Neural progenitor cell (in vitro differentiated cells): ENCODE measurements at places on chromosomes 2 and 18. TPM values are rescaled to one million over a fixed set of nuclear protein-coding genes. Genes with fewer than 3 reads are reported as not detected.

The BBS5 gene
- 3.8 and 6.2 TPM in 2 replicates for total RNA-seq

The SLC39A10 gene
- total RNA-seq, result 179 and 253 TPM in 2 replicates

DNA sequence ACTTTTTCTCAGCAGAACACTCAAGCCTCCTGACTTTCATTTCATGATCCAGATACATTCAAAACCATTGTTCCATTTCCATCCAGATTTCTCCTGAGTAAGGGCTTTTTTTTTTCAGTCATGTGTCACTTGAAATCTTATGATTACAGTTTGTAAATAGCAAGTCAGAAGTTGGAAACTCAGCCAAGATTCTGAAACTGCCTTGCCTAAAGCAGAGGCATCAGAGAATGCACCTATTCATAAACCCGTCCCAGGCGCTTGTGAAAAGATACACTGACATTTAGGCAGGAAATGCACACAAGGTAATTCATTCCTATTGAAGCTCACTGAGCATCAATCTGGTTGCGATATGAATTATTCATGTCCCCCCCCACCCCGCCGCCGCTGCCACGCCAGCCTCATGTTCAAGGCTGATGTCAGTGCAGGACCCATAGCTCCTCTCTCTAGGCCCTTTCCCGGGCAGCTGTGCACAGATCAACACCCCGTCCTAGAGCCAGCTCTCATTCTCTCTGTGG lies 30.4 kb upstream of the MGAT4A start:
- no peak overlapping the region for H3K4me3 ChIP-seq
- DNase-seq, result no peak
- H3K27ac ChIP-seq, result no peak overlapping the region
- H3K27me3 ChIP-seq, result no peaks in the 10 kb centered on the region
- no peaks in the 10 kb centered on the region for H3K36me3 ChIP-seq

DNA sequence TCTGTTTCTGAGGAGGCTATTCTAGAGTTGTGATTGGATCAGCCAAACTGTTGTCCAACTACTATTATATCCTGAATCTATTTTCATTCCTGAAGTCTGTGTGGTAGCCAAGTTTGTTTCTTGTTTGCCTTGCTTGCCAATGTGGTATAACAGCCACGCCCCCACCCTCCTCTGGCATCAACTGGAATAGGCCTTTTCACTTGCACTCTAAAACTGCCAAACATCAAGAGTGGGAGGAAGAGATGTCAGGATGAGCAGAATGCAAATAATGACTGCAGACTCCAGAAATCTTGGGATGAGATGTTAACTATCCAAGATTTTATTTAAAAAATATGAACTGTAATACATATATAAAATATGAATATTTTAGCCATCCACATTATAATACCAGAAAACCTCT lies 246.1 kb downstream of the NRXN1 start:
- H3K27me3 ChIP-seq, result no peaks in the 10 kb centered on the region
- no peak overlapping the region for H3K4me3 ChIP-seq
- no peaks in the 10 kb centered on the region for H3K36me3 ChIP-seq
- H3K27ac ChIP-seq, result no peak overlapping the region
- no peaks in the 10 kb centered on the region for H3K4me1 ChIP-seq

DNA sequence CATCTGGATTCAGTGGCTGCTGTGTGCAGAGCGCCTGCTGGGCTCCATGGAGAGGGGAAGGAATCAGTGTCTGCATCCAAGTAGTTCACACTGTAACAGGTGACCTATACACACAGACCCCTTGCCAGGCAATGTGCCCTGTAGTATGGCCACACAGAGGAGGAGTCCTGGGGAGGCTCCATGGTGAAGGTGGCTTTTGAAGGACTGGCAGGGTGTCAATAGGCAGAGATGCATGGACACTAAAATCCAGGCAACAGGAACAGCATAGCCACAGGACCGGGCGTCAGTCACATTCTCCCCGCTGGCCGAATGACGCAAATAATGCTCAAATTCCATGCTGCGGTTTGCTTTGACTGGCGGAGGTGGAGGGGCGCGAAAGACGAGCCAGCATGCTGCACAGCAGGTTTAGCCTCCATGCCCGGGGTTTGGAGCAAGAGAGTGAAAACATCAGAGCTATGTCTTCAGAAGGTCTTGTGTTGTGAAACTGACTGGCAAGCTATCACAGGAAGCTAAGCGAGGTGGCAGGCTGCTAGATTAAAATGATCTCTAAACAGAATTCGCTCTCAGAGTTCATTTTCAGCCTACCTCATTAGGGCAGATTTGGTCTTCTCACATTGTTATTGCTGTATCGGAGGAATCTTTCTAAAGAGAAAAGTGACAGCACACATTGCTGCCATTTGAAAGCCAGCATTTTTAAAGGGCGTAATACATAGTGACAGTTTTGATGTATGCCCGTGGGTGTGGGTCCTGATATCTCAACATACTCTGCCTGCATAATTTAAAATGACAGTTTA lies 1.2 kb upstream of the CHMP1B start:
- H3K36me3 ChIP-seq, result no peaks in the 10 kb centered on the region
- no peaks in the 10 kb centered on the region for H3K27me3 ChIP-seq
- H3K4me1 ChIP-seq, result peaks cover 20% of the 10 kb centered on the region
- H3K4me3 ChIP-seq, result no peak overlapping the region
- H3K27ac ChIP-seq, result no peak overlapping the region

GRCh38 chr2:62817995-62818713 lies 112.6 kb downstream of the EHBP1 start:
- no peaks in the 10 kb centered on the region for H3K36me3 ChIP-seq
- H3K27ac ChIP-seq, result no peak overlapping the region
- H3K27me3 ChIP-seq, result no peaks in the 10 kb centered on the region
- no peak for DNase-seq

- no peak overlapping the region for H3K4me3 ChIP-seq
- no peak overlapping the region for H3K27ac ChIP-seq
- H3K36me3 ChIP-seq, result no peaks in the 10 kb centered on the region
- no peaks in the 10 kb centered on the region for H3K27me3 ChIP-seq
- H3K4me1 ChIP-seq, result no peaks in the 10 kb centered on the region
Observed at GRCh38 chr2:187349326-187349944, 98.6 kb downstream of the CALCRL start.

- peaks cover 43% of the 10 kb centered on the region for H3K4me1 ChIP-seq
- no peaks in the 10 kb centered on the region for H3K27me3 ChIP-seq
- no peak overlapping the region for H3K4me3 ChIP-seq
- H3K36me3 ChIP-seq, result no peaks in the 10 kb centered on the region
- no peak overlapping the region for H3K27ac ChIP-seq
Observed at GRCh38 chr2:170340693-170341068, 162.7 kb downstream of the MYO3B start.

DNA sequence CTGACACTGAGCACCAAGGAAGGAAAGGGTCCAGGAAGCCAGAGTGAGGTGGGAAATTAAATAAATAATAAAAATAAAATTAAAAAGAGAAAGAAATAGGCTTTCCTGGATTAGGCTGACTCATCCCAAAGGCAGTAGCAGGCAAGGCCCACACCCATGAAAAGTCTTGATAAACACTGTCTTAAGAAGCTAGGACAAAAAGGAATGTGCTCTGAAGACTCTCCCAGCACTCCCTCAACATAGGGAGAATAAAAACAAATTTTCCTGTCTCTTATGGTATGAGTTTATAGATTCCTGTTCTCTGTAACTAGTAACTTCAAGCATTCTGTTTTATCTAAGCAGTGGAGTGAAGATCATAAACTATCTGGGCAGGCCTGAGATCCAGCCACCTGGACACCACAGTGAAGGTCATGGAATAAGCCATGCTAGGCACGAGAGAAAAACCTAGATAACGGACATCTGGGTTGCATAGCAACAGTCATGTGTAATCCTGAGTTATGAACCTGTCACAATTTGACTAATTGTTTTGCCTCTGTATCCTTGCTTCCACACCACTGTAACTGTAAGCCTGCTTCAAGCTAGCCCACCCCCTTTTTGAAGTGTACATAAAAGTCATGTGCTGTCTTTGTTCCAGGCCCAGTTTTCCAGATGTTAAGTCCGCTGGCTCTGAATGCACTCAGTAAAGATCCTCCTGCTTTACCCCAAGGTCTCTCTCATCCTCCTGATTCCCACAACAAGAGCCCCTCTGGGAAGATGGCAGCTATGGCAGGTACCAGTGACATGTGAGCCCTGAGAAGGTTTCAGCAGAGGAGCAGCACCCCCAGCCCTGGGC lies 107.8 kb downstream of the NDUFA10 start:
- no peak for DNase-seq
- H3K27ac ChIP-seq, result no peak overlapping the region
- no peaks in the 10 kb centered on the region for H3K27me3 ChIP-seq
- H3K4me3 ChIP-seq, result no peak overlapping the region
- H3K4me1 ChIP-seq, result no peaks in the 10 kb centered on the region

DNA sequence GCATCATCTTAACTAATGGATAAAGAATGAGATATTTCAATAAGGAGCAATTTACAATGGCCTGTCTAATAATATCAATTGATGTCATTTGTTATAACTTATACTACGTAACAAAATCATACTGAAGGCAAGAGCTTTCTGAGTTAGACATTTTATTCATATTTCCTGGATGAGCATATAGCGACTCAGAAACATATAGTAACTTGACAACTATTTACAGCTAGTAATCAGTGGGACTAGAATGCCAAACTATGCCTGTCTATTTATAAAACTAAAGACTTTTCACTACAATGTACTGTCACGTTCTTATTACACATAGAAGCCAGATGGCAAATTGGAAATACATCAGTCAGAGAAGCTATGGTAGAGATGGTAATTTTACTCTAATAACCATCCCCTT lies 766.2 kb upstream of the TMEFF2 start:
- no peaks in the 10 kb centered on the region for H3K36me3 ChIP-seq
- H3K4me3 ChIP-seq, result no peak overlapping the region
- DNase-seq, result no peak
- H3K27me3 ChIP-seq, result no peaks in the 10 kb centered on the region
- no peak overlapping the region for H3K27ac ChIP-seq
- H3K4me1 ChIP-seq, result no peaks in the 10 kb centered on the region

- no peak for DNase-seq
- H3K36me3 ChIP-seq, result no peaks in the 10 kb centered on the region
- H3K4me1 ChIP-seq, result peaks cover 3% of the 10 kb centered on the region
- no peaks in the 10 kb centered on the region for H3K27me3 ChIP-seq
Observed at GRCh38 chr2:75602724-75603342, 42.1 kb upstream of the EVA1A start.

DNA sequence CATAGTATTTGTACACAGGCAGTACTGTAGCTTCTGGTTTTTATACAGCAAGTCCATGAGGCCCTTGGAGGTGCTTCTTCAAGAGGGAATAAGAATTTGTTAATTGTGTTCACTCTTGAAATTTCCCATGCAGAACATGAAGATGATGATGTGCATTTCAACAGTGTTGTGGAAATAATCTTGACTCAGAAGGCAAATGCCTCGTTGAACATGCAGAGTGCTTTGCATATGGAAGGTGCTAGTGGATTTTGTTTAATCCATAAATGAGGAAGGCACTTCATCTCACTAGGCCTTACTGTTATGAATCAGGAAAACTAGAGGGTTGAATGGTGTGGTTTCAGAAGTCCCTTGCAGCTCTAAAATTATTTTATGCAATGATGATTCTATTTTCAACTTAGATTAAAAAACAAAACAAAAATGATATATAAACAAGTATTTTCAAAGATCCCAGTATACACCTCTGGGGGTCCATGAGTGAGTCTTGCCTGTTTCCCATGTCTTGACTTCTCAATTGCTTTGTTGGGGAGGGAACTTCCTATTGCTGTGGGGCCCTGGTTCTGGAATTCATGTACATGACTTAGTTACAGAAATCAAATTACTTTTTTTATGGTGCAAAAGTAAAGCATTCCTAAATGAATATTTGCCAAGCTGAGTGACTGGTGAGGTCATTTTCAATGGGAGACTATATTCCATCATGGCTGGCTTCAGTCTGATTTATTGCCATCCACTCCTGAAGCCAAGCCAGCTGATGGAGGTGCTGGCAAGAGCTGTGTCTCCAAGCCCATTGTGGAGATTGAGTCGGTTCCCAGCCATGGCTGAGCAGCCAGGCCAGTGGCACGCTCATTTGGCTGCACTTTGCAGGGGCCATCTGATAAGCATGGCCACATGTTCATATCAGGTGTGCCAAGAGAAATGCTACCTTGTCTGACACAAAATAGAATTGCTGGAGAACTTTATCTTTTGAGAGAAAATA lies 56.5 kb downstream of the MGAT5 start:
- no peaks in the 10 kb centered on the region for H3K27me3 ChIP-seq
- H3K36me3 ChIP-seq, result no peaks in the 10 kb centered on the region
- no peak for DNase-seq
- no peak overlapping the region for H3K27ac ChIP-seq

DNA sequence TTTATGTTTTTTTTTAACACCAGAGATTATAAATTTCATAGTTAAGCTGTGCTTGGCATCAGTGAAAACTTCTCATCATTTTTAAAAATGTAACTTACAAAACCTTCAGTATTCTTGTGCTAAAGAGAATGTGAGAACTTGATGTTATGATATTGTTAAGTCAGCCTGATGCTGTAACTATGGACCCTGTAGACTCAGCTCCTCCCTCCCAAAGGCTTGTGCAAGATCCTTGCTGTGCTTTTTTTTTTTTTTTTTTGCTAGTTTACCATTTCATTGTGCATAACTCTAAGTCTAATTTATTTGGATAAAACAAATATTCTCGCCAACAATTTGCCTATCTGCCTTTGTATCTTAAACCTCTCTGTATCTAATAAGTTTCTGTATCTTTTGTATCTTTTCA lies 12.9 kb upstream of the TFPI start:
- no peaks in the 10 kb centered on the region for H3K36me3 ChIP-seq
- peaks cover 17% of the 10 kb centered on the region for H3K27me3 ChIP-seq
- no peak overlapping the region for H3K4me3 ChIP-seq

DNA sequence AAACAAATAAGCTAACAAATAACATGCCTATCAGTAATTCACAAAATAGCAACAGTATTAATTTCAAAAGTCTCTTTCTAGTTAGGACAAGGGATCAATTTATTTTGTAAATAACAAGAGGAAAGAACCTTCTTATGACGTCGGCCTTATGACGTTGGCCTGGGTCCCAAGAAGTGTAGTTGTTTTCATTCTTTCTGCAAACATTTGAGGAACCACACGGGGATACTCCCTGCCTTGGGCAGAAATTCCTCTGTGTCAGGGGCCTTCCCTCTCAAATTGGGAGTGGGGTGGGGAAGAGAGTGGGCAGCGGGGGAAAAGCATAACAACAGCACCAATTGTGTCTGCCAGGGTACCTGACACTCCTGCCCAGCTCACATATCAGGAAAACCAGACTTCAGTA lies 1.3 kb downstream of the CCDC68 start:
- H3K4me3 ChIP-seq, result no peak overlapping the region
- H3K27ac ChIP-seq, result no peak overlapping the region
- no peaks in the 10 kb centered on the region for H3K4me1 ChIP-seq
- peaks cover 27% of the 10 kb centered on the region for H3K27me3 ChIP-seq

- no peaks in the 10 kb centered on the region for H3K27me3 ChIP-seq
- no peak for DNase-seq
- H3K36me3 ChIP-seq, result no peaks in the 10 kb centered on the region
- H3K4me1 ChIP-seq, result peaks cover 6% of the 10 kb centered on the region
- H3K4me3 ChIP-seq, result no peak overlapping the region
Observed at GRCh38 chr2:209642146-209642820, 129.3 kb upstream of the UNC80 start.

DNA sequence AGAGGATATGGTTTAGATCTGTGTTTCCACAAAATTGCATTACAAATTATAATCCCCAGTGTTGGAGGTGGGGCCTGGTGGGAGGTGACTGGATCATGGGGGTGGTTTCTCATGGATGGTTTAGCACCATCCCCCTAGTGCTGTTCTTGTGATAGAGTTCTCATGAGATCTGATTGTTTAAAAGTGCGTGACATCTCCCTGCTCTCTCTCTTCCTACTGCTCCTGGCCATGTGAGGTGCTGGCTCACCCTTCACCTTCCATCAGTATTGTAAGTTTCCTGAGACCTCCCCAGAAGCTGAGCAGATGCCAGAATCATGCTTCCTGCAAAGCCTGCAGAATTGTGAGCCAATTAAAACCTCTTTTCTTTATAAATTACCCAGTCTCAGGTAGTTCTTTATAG lies 33.1 kb downstream of the LHCGR start:
- H3K36me3 ChIP-seq, result no peaks in the 10 kb centered on the region
- no peak overlapping the region for H3K27ac ChIP-seq
- H3K4me1 ChIP-seq, result peaks cover 26% of the 10 kb centered on the region
- DNase-seq, result no peak
- no peak overlapping the region for H3K4me3 ChIP-seq
- no peaks in the 10 kb centered on the region for H3K27me3 ChIP-seq
